ENCODE measurements at places on chromosomes 16 and 17.
A peak's percentile ranks its signal among the peaks of the same experiment; 100 is the strongest.

- peak overlapping the region; percentile 86 for H3K27ac ChIP-seq
- peaks cover 49% of the 10 kb centered on the region for H3K4me1 ChIP-seq
- no peaks in the 10 kb centered on the region for H3K27me3 ChIP-seq
- no peak for DNase-seq
These were observed 82.6 kb upstream of the TOB1 start for GRCh38 chr17:50948711-50949110.

GRCh38 chr17:9334536-9335446, 240.8 kb downstream of the STX8 start:
- DNase-seq = no peak
- H3K27ac ChIP-seq = no peak overlapping the region
- H3K36me3 ChIP-seq = no peaks in the 10 kb centered on the region
- no peak overlapping the region for H3K4me3 ChIP-seq
- no peaks in the 10 kb centered on the region for H3K27me3 ChIP-seq

- H3K27ac ChIP-seq = peak overlapping the region; percentile 93
- H3K4me3 ChIP-seq = peak overlapping the region; percentile 76
- DNase-seq = no peak
- H3K27me3 ChIP-seq = no peaks in the 10 kb centered on the region
- H3K36me3 ChIP-seq = peaks cover 45% of the 10 kb centered on the region
- H3K4me1 ChIP-seq = no peaks in the 10 kb centered on the region
These were observed 845 bp downstream of the RPL27 start for GRCh38 chr17:42999003-42999525.

DNA sequence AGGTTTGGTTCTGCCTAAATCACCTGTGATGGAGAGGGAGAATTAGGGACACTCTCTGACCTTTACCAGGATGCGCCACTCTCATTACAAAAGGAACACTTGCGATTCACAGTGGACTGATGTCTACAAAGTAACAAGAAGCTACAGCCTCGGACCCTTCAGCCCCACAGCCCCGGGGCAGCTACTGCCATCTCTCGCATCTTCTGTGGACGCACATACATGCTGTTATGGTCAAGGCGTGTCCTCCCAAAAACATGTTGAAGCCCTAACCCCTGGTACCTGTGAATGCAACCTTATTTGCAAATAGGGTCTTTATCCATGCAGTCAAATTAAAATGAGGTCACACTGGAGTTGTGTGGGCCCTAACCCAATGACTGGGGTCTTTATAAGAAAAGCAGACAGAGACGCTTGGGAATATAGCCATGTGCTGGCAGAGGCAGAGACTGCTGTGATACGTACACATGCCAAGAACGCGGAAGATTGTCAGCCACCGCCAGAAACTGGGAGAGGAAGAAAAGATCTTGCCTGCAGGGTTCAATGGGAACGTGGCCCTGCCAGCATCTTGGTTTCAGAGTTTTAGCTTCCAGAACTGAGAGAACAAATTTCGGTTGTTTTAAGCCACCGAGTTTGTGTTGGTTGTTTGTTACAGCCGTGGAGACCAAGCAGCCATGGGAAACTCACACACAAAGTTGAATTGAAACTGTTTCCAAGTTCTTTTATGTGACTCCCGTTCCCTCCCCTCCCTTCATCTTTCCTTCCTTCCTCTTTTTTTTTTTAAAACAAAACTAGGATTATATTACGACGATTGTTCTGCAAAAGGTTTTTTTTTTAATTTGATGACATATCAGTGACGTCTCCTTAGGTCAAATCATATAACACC, 23.1 kb downstream of the ATP2C2 start:
- H3K4me3 ChIP-seq = no peak overlapping the region
- no peak overlapping the region for H3K27ac ChIP-seq
- DNase-seq = no peak

- no peaks in the 10 kb centered on the region for H3K36me3 ChIP-seq
- no peaks in the 10 kb centered on the region for H3K27me3 ChIP-seq
- no peak overlapping the region for H3K27ac ChIP-seq
- no peak overlapping the region for H3K4me3 ChIP-seq
- no peak for DNase-seq
These were observed 11.6 kb downstream of the KRT33A start for GRCh38 chr17:41338961-41339485.

GRCh38 chr17:27049104-27049784, 244.7 kb upstream of the WSB1 start:
- no peaks in the 10 kb centered on the region for H3K36me3 ChIP-seq
- H3K27me3 ChIP-seq = no peaks in the 10 kb centered on the region
- no peak for DNase-seq
- H3K4me1 ChIP-seq = no peaks in the 10 kb centered on the region
- no peak overlapping the region for H3K27ac ChIP-seq

All from right atrium auricular region (tissue), 2 donors.